ENCODE measurements at places on chromosomes 12 and 14.

DNA sequence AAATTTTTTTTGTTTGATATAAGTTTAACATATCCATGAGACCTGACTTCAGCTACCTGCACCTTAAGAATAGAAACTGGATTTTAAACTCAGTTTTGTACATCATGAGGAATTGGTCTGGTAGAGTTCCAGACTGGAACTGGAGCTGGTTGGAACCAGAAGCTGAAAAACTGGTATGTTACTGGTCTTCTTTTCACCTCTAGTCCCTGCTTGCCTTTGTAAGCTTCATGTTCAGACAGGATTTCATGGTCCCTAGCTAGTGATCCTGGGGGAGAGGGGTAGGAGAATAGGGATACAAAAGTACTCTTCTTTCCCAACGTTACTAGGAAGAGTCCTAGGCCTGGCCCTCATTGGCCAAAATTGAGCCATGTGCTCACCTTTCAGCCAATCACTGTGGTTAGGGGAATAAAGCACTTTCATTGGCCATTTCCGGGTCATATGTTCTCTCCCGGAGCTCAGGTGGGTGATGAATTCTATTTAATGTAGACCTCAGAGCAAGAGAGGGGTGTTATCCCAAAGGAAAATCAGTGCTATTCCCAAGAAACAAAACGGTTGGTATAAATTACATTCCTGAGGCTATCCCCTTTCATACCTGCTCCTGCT, 36.9 kb upstream of the APPL2 start:
- no peak for DNase-seq

- no peak for DNase-seq
These were observed 11.5 kb downstream of the ASPG start for GRCh38 chr14:104096751-104097700.

- no peak for DNase-seq
These were observed 182.9 kb downstream of the KIF26A start for GRCh38 chr14:104321088-104321801.

GRCh38 chr14:102264775-102265174, 40.2 kb downstream of the MOK start:
- DNase-seq = no peak

- DNase-seq = no peak
These were observed 108.0 kb downstream of the EEA1 start for GRCh38 chr12:92821142-92821541.

DNA sequence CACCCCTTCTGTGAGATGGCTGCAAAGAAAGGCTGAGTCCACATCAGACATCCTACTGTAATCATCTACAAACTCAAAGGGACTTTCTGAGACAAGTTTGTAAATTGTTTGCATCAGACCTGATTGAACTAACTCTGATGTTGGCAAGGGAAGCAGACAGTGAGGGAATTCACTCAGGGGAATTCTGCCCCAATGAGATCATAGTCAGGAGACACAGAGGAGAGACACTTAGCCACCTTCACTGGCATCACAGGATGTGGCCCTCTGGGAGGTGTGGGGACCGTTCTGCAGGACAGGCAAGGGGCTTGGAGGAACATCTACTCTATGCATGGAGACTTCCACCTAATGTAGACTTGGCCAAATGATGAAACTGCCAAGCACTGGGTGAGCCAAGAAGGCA, 70.7 kb upstream of the DDX11 start:
- DNase-seq = no peak

GRCh38 chr14:64217834-64218233, 76.3 kb downstream of the ESR2 start:
- no peak for DNase-seq

- no peak for DNase-seq
These were observed 172.7 kb upstream of the PARP11 start for GRCh38 chr12:4045786-4046494.

DNA sequence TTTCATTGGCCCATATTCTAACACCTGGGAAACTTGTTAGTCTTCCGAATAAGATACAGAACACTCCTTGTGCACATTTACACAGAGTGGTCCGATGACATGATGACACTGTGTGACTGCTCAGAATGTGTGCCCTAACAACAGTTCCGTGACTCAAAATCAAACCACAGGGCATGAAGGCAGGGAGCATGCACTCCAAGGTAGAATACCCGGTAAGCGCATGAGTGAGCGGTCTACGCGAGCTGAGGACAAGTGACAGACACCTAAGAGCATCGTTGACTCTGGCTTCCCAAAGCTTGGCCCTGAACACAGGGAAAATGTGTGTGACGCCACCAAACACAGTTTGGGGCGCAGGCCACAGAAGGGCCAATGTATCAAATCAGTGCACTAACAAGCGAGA, 18.6 kb downstream of the CLIP1 start:
- no peak for DNase-seq

GRCh38 chr14:101480747-101481530, 80.4 kb upstream of the DIO3 start:
- no peak for DNase-seq

DNA sequence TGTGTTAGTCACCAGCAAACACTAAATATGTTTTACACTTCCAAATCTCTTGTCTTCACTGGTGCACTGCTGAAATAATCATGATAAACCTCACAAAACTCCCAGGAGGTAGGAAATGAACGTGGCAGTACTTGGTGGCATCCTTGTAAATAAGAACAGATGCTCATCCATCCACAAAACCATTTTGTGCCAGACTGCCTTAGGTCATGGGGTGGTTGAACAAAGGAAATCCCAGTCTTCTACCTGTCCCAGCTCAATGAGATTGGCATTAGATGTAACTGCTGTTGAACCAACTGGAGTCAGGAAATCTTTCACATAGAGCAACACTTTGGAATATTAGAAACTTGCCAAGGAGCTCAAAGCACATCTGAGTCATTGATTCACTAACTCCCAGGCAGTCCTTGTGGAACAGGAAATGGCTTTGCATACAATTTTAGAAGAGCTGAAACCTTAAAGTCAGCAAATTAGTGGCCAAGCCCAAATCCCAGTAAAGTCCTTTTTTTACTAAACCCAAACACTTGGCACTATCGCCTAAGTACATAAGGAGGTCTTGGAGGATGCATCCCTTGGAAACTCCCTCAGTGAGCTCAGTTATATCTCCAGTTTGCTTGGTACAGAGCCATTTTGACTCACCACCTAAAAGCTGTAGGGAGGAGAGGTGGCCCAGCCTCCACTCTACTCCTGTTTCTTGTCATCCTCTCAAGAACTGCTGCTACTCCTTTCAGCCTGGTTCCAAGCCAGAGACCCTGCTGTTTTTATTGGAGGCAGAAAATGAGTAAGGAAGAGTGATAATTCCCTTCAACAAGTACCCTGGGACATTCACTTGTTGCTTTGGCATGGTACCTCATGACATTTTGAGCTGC, 208.0 kb downstream of the NOVA1 start:
- no peak for DNase-seq

GRCh38 chr14:101834397-101834796, 72.9 kb downstream of the PPP2R5C start:
- DNase-seq = no peak

DNA sequence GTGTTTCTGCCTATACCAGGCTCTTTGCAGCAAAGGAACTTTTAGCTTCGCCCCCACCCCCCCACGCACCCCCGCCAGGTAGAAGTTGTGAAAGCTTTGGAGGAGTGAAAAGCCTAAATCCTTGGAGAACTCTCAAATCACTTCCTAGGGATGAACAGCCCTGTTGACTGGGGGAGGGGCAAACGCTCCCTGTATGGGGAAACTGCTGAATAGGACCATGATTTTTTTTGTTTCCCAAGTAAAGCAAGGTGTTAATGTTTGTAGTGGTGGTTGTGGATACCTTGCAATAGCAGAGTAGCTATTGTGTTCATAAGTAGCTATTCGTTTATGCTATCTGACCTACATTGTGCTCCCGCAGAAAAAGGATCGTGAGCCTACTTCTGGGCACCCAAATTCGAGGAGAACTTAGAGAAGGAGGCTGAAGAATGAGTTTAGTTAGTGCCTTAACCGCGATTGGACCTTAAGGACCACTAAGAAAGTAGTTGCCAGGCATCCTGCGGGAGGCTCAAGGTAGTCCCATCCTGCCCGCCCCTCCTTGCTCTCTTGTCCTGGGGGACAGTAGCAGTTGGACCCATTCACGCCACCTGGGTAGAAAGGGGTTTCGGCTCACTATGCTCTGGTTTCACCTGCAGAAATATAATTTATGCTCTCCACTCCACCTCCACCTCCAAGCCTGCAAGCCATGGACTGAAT, 901 bp upstream of the NFKBIA start:
- no peak for DNase-seq

- DNase-seq = no peak
These were observed 30.7 kb downstream of the FRMD6 start for GRCh38 chr14:51682411-51682810.

GRCh38 chr12:23333938-23334337, 615.5 kb downstream of the SOX5 start:
- no peak for DNase-seq

DNA sequence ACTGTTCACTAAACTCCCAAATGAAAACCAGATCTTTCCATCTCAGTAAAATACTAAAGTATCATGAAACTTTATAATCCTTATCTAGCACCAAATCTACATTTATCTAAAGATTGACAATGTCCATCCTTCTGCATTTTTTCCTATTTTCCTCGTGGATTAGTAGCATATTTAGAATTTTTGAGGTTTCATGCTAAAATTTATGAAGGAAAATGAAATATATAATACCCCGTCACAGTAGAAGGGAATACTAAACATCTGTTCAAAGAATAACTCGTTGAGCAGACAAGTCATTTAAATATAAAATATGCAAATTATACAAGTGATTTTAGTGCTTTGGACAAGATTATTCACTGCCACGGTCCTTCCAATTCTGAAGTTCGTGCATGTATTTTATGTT, 122.7 kb upstream of the SLCO1C1 start:
- DNase-seq = no peak

DNA sequence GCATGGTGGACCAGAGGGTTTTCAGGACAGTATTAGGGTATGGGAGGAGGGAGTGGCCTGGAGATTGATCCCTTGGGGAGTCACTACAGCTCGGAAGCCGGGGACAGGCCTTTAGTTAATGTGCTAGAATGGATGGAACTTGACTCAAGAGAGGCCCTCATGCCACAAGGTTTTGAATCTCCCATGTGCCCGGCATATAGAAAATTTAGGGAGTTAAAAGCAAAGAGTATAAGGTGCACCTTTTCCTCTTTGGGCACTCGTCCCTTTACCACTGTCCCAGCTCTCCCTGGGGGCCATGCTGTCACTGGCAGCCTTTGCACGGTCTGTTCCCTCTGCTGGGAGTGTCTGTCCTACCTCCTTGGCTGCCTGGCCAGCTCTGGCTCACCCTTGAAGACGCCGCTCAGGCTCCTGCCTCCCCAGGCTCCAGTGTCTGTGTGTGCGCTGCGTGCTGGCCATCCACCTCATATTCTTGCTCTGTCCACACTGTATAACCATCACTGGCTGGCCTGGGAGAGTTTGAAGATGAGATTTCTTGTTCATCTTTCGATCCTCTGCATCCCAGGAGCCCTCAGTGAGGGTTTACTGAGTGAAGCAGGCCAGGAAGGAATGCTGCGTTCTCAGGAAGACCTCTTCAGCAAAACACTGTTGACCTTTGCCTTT, 161.3 kb downstream of the ZFP36L1 start:
- DNase-seq = no peak

DNA sequence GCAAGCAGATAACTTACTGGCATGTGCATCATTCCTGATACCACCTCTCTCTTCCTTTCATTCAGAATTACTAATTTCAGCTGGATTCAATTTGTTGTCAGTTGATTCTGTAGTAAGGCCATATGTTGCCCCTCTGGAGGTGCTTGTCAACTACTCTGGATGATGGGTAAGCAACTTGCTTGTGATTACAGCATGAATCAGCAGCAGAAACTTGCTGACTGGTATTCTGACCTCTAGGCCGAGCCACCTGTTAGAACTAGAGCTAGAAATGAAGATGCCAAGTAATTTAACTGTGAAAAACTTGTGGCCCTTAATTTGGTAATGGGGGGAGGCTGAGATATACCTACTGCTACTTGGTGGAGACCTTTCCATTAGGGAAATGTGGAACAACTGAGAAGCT, 5.1 kb downstream of the RNF10 start:
- no peak for DNase-seq

GRCh38 chr12:52876372-52876771, 27.6 kb upstream of the KRT78 start:
- DNase-seq = no peak

- DNase-seq = no peak
These were observed 17.0 kb downstream of the NEK9 start for GRCh38 chr14:75109877-75110276.

- DNase-seq = no peak
These were observed 3.0 kb upstream of the GPR162 start for GRCh38 chr12:6818645-6819044.

DNA sequence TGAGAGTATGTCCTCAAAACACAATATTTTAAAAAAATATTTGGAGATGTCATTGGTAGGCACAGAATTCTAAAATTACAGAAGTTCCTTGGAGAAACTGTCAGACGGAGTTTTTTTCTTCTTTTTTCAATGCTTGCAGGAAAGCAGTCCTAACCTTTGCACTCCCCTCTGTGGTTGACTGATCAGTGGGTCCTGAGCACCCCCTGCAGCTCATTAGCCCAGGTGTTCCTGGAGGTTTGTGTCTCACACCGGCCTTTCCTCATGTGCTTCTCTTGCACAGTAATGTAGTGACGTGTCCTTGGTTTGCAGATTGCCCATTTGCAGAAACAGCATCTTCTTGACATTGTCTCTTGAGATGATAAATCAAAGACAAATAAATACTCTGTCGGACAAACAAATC, 513.0 kb downstream of the TMEM121 start:
- DNase-seq = no peak

- DNase-seq = no peak
These were observed 879 bp downstream of the EDDM3A start for GRCh38 chr14:20746566-20746965.

DNA sequence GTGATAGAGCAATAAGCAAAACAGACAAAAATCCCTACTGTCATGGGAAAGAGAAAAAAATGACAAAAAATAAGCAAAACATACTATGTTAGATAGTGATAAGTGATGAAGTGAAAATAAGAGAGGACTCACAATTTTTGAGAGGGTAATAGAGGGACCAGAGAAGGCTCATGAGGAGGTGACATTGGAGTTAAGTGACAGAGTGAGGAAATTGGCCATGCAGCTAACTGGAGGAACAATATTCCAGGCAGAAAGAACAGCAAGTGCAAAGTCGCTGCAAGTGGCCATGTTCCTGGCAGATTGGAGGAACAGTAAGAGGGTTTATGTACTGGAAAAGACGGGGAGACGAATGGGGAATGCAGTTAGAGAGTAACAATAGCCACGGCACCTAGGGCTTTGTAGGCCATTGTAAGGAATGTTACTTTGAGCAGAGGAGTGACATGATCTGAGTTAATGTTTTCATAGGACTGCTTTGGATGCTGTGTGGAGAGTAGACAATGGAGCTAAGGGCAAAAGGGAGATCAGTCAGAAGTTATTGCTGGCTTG, 1.4 kb upstream of the SAV1 start:
- no peak for DNase-seq

- no peak for DNase-seq
These were observed 374.4 kb downstream of the NUAK1 start for GRCh38 chr12:105764216-105764835.

DNA sequence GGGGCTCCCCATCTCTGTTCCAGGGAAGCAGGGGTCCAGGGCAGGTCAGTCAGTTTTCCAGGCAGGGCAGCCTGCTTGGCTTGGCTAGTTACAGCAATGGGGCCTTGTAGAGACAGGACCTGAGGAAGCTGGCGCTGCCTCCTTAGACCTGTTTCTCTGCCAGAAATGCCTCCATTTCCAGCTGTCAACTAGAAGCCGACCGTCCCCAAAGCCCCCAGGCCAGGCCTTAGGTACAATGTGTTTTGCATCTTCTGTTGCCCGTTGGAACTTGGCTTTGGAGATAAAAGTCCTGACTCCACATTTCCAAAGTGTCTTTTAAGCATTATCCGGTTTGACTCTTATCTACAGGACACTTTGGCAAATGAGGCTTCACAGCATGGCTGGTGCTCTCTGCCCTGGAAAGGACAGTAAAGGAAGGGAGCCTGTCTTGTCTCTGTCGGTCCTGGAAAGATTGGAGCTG, 42.6 kb downstream of the KRT80 start:
- no peak for DNase-seq

Measured in T follicular helper cell (primary cell).